ENCODE measurements at places on chromosomes 4 and X.

GRCh38 chr4:67371615-67372014 is 173.7 kb downstream of the CENPC start:
- DNase-seq: no peak

GRCh38 chr4:102253860-102254259 is 91.4 kb downstream of the SLC39A8 start:
- no peak for DNase-seq

- no peak for DNase-seq
Observed at GRCh38 chr4:114997576-114998247, 115.7 kb downstream of the NDST4 start.

GRCh38 chr4:82712561-82712960 is 86.0 kb downstream of the SCD5 start:
- DNase-seq: no peak

- DNase-seq: no peak
Observed at GRCh38 chr4:127097061-127097460, 535.7 kb upstream of the INTU start.

DNA sequence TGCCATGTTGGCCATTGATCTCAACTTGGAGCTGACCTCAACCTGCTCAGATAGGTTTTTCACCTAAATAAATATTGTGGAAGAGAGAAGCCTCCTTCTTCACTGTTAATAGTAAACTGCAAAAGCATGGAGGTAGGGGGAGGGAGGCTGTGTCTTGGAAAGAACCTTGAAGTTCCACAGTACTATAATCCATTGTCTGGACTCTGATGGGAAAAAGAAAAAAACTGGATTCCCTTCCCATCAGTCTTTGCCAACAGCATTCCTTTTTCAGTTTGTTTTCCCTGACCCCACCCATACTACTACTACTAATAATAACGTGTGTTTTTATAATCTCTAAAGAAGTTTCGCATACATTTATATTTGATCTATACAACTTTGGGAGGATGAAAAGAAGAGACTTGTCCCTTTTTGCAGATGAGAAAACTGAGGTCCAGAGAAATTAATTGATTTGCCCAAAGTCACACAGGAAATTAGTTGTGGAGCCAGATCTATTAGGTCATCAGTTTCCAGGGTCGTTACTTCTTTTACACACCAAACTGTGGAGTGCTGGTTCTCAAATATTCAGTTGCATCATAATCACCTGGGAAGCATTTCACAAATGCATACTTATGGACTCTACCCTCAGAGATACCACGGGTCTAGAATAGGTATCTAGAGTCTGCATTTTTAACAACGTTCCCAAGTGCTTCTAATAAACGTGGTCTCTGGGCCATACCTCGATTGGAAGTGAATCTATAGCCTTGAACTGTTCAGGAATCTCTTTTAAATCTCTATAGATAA is 59.1 kb downstream of the LUZP4 start:
- no peak for DNase-seq

- DNase-seq: no peak
Observed at GRCh38 chrX:13691841-13692371, 3.0 kb downstream of the RAB9A start.

GRCh38 chrX:39752815-39753214 is 344.9 kb downstream of the BCOR start:
- DNase-seq: no peak

DNA sequence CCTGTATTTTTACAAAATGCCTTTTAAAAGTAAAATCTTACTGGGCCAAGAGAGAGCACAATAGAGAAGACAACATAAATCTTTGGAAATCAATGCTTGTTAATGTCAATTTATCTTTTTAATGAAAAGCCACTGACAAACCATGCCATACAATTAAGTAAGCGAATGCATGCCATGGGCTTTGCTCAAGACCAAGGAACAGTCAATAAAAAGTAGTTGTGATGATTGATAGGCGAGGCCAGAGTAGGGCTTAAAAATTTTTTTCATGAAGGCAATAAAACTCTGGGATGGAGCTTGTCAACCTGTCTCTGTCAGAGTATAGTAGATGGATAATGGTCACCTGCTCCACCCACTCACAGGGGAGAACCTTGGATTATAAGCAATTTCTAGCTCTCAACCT is 17.5 kb upstream of the GPM6B start:
- no peak for DNase-seq

GRCh38 chrX:138191998-138192397 is 519.5 kb downstream of the FGF13 start:
- DNase-seq: no peak

Data from activated T-helper 1 cell treated with anti-CD3 and anti-CD28 coated beads, Interleukin-12 subunit alpha, Interleukin-12 subunit beta, Interleukin-2, Interleukin-4 antibody, amounts not matched to agents 30 ng/mL and 10 ng/mL and 1 ng/mL, durations not matched to agents 14 hours and 24 hours and 36 hours (primary cell).